Stomach (tissue), 19 donors: ENCODE measurements at places on chromosomes 6 and 20. TPM values are rescaled to one million over a fixed set of nuclear protein-coding genes. Genes with fewer than 3 reads are reported as not detected.

GRCh38 chr6:73513496-73513854 is 7.4 kb downstream of the EEF1A1 start:
- H3K27me3 ChIP-seq = no peaks in the 10 kb centered on the region
- peaks cover 44% of the 10 kb centered on the region for H3K4me1 ChIP-seq
- no peak overlapping the region for H3K27ac ChIP-seq

GRCh38 chr6:41624621-41625380 is 13.5 kb upstream of the MDFI start:
- peaks cover 6% of the 10 kb centered on the region for H3K27me3 ChIP-seq
- H3K4me3 ChIP-seq = no peak overlapping the region
- H3K27ac ChIP-seq = no peak overlapping the region
- no peak for DNase-seq
- H3K4me1 ChIP-seq = peaks cover 6% of the 10 kb centered on the region
- no peaks in the 10 kb centered on the region for H3K36me3 ChIP-seq

ARMC12 gene
- total RNA-seq = not detected

RIPPLY2 gene
- total RNA-seq = not detected

KIAA1755 gene
- total RNA-seq = not detected
